Stimulated activated CD4-positive, alpha-beta T cell treated with anti-CD3 and anti-CD28 coated beads, Interleukin-15, amount 100 ng/mL, for 1 hour (primary cell): ENCODE measurements at places on chromosomes 6 and 20.
A peak's percentile ranks its signal among the peaks of the same experiment; 100 is the strongest.

DNA sequence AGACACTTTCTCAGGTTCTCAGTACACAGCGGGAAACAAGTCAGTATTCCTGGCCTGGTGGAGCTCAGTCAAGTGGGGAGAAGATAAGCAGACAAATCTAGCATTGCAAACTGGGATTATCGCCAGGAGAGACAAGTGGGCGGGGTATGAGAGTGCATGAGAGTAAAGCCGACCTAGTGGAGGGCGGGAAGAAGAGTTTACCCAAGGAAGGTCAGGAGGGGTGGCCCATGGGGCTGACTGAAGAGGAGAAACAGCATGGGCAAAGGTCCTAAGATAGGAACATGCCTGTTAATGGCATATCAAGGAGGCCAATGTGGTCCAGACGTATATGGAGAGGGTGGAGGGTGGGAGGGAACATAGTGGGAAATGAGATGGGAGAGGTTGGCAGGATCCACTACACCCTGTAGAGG, 12.4 kb upstream of the CSNK2A1 start:
- DNase-seq: no peak

- DNase-seq: no peak
These were observed 742.1 kb upstream of the MANEA start for GRCh38 chr6:94835264-94835663.

- DNase-seq: no peak
These were observed 6.0 kb upstream of the HMGN3 start for GRCh38 chr6:79240509-79240908.

DNA sequence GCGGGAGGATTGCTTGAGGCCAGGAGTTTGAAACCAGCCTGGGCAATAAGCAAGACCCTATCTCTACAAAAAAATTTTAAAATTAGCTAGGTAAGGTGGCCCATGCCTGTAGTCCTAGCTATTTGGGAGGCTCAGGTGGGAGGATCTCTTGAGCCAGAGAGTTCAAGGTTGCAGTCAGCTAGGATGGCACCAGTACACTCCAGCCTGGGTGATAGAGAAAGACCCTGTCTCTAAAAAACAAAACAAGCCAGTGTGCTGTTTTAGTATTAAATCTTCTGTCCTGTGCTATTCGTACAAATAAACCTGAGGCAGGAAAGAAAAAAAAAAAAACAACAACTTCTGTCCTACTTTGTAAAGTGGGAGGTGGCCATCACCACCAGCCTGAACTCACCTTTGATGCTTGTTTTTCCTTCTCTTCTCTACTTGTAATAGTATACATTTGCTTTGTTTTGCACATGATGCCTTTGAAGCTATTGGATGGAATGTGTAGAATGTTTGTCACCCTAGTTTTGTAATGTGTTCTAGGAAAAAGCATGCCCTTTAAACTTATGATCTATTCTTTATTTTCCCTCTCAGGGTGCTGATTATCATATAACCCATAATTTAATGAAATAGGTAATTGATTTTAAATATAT, 102.5 kb downstream of the CRYBG1 start:
- no peak for DNase-seq

- no peak for DNase-seq
These were observed 65.3 kb upstream of the SNX9 start for GRCh38 chr6:157757430-157758403.

- DNase-seq: no peak
These were observed 22.1 kb downstream of the RPP40 start for GRCh38 chr6:4981761-4982160.

GRCh38 chr6:81985191-81985590, 232.7 kb upstream of the TENT5A start:
- no peak for DNase-seq

- DNase-seq: no peak
These were observed 17.7 kb upstream of the PHACTR3 start for GRCh38 chr20:59586613-59587012.

- DNase-seq: peak; percentile 11
These were observed at the start of gene PKIB for GRCh38 chr6:122609881-122610689. Gene PKIB (plus strand): TSS chr6:122610405. CDS start chr6:122717795, 107,390 bp downstream.

DNA sequence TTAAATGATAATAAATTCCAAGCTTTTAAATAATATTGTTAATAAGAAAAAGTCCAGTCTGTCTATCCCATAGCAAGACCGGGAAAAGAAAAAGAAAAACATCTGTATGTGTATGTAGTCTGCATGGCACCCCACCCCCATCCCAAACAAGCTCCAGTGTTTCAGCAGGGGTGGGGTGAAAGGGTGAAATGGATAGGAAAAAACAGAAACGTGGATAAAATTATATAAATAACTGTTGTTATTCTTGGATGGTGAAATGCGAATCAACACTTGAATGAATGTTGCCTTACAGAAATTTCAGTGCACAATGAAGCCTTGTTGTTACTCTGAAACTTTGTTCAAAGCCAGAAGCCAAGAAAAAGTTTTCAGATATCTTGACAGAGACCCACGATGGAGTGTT, 31.4 kb downstream of the HAO1 start:
- no peak for DNase-seq

DNA sequence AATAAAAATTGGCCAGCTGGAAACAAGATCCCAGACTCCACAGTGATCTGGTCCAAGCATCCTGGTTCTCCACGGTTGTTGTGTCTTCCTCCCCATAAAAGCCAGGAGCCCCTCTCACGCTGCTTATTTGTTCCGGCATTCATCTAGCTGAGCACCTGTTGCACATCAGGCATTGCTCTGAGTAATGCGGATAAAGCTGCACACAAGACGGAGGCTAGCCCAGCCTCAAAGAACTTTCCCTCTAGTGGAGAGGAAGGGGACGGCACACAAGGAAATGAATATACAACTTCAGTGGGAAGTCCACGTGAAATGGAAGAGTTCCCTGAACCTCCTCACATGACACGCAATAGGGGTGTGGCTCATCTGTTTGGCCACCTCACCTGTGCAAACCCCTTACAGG, 30.3 kb upstream of the NXT1 start:
- DNase-seq: no peak

GRCh38 chr6:63936399-63936798, 300.8 kb downstream of the PHF3 start:
- DNase-seq: no peak

DNA sequence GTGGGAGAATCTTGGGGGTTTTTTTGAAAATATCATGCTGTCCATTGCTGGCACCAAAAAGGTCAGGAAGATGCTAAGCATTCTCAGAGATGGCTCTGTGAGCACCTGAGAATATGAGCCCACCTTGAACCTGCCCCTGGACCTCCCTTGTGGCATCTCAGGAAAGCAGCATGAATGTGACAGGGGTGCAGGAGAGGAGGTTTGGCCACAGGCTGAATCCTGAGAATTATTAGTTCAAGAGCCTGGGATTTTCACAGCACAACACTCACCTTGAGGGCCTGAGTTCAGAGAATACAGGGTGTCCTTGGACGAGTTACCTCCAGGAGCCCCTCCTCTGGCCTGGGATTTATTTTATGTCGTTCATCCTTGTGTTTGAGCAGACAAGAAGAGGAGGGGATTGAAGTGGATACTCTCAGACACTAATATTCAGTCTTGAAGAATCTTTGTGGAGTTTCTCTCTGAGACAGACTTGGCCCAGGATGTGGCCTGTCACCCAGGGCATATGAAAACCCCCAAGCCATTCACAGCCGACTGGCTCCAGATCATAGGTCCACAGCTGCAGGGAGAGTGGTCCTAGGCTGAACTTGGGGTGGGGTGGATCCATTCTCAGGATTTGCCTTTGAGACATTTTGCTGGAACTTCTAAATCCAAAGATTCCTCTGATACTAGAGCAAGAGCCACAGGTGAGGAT, 390.8 kb downstream of the RNGTT start:
- DNase-seq: no peak

DNA sequence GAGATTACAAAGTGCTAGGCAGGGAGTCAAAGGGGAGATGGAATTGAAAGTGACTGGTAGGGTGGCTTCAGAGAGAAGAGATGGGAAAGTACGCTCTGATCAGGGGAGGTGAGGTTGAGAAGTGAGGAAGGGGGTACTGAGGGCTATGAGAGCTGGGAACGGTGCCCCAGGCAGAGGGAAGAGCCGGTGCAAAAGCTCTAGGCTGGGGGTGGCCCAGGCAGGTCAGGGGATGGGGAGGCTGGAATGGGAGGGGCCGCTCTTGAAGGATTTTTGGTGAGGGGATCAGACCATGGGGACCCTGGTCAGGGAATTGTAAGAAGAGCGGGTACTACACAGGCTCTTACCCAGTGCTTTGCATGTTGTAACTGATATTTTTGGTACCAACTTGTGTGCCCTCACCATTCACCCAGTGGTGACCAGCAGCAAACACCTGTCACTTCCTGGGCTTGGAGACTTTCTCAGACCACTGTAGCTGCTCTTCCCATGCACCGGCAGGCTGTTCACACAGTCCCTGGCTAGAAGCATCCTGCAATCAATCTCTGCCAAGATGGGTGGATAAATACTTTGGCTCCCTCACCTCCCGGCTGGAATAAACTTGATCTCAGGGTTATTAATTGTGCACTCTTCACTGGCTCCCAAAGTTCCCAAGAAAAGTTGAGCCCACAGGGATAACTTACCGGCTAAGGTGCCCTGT, 24.0 kb downstream of the PCK1 start:
- DNase-seq: no peak

- DNase-seq: no peak
These were observed 76.1 kb upstream of the MANEA start for GRCh38 chr6:95501032-95501904.

DNA sequence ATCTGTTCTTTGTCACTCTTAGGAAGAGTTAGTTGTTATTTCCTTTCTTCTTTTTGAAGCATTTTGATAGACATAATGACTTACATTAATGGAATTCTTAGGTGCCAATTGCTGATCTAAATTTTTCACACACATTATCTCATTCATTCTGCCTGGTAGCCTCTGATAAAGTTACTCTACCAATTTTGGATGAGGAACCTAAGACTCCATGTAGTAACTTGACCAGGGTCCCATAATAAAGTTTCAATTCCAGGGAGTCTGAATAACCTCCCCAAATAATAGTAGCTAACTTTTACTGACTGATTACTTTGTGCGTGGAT, 73.2 kb upstream of the CITED2 start:
- DNase-seq: no peak

GRCh38 chr6:103105686-103106085, 1712.2 kb downstream of the GRIK2 start:
- no peak for DNase-seq

DNA sequence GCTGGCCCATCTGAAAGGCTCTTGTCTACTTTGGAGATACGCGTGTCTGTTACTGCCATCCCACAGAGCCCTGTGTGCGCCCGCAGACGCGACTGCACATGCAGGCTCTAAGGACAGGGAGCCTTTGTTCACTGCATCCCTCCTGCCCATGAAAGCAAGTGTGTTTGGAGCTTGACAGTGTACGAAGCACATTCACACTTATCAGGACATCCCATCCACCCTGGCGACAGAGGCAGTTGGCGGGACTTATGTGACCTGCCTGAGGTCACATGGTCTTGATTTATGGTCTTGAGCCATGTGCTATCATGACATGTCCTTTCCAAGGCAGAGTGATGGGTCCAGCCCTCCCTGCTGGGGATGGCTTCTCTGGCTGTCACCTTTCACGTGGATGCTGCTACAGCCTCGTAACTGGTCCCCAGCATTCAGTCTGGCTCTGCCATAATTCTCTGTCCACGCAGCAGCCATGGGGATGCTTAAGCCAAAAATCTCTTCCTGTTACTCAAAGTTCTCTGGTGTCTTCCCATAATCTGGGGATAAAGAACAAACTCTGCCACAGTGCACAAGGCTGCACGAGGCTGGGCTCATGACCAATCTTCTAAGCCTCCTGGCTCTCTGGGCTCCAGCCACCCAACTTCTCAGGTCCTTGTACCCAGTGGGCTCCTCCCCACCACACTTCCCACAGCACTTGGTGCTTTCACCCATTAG, 36.3 kb upstream of the FAM83D start:
- DNase-seq: no peak

DNA sequence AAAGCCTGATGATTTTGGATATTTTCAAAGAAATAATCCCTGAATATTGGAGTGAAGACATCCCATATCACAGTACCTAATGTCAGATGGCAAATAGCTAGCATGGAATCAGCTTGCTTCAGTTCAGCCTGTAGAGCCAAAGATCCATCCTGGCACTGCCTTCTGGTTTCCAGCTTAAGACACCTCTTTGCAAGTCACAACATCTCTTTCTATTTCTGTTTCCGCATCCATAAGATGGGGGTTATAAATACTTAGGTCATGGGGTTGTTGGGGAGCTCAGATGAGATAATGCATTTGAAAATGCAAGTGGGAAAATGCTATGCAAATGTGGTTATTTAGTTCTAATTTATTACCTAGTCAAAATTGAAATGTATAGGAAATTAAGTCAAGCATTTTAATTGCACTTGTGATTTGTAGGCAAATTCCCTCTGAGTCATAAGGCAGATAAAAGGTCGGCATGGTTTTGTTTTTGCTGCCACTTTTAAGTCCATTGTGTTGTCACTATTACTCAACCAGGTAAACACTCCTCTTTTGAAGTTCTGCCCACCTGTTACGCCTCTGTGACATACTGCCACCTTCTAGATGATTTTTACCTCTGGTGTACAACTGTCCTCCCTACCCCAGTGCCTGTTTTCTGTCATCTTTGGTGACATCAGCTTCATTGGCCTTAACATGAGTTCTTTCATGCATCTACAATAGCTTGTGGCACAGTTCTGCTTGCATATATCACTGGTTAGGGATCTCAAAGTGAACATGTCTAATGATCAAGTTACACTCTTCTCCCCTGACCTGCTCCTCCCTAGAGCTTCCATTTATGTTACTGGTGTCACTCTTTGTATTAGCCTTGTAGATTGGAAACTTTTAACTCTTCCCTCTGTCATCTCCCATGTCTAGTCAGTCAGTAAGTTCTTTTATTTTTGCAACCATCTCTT, 96.6 kb downstream of the CDKAL1 start:
- no peak for DNase-seq

DNA sequence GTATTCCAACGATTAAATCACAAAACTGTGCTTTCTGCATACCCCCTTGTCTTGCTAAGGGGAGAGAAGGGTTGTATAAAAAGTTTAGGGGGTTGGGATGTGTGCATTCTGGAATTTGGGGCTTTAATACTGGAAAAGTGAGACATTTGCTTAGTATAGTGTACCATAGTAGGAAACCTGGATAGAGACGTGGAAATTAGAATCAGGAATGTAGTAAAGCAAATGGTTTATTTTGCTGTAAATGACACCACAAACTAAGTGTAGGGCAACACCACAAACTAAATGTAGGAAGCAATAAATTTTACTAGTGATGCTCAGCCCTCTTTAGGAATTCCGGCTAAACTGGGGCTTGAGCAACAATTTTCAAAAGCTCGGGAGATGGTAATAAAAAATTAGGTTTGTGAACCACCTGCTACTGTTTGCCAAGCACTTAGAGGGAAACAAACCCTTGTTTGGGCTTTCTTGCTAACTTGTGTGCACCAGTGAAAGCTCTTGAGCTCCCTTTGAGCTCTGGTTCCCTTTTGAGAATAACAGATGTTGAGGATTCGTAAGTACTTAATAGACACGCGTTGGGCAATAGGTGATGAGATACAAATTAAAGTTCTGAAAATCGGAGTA, 13.8 kb downstream of the BRD2 start:
- no peak for DNase-seq
